Naive B cell (primary cell): ENCODE measurements at places on chromosomes 12 and 14.
A peak's percentile ranks its signal among the peaks of the same experiment; 100 is the strongest.

DNA sequence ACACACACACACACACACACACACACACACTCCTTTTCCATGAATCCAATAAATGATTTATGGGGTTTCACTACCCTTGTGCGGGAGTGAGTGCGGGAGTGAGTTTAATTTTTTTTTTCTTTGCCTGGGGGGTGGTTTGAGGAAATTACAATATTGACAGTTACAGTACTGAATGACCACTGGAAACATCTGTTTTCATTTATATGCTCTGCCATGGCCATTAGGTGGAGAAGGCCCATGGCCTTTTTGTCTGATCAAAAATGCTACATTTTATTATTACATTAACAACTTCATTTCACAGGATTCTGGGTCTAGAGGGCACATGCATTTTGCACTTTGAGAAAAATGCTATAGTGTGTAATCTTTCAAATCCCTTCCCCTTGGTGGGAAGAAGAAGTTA lies 5.9 kb downstream of the TBX3 start:
- DNase-seq, result no peak

DNA sequence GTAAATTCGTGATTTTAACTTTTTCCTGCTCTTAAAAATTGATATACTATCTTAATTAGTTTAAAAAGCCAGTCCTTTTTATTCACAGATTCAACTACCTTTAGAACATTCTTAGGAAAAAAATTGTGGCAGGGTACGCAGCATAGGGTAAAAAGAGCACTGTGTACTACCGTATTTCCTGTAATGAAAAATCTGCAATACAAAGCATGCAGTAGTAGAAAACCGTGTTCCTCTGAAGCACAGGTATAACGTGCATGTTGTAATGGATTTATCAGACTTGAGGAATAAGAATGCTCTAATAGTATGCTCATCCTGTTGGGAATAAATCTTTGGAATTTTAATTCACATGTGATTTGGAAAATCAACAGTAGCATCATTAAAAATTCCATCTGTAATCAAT lies 140.5 kb downstream of the UNC79 start:
- DNase-seq, result no peak

GRCh38 chr12:109905301-109905700 lies 5.2 kb downstream of the TCHP start:
- no peak for DNase-seq

- DNase-seq, result peak; percentile 72
Observed at GRCh38 chr12:51590347-51591015, 552 bp upstream of the SCN8A start.

GRCh38 chr14:79896009-79896408 lies 315.3 kb downstream of the DIO2 start:
- no peak for DNase-seq

GRCh38 chr14:46691819-46692218 lies 40.2 kb upstream of the RPL10L start:
- no peak for DNase-seq
